Activated CD8-positive, alpha-beta memory T cell treated with anti-CD3 and anti-CD28 coated beads, Interleukin-2, amount 10 ng/mL, durations not matched to agents 7 days and 5 days (primary cell): ENCODE measurements at places on chromosomes 3 and 15.

DNA sequence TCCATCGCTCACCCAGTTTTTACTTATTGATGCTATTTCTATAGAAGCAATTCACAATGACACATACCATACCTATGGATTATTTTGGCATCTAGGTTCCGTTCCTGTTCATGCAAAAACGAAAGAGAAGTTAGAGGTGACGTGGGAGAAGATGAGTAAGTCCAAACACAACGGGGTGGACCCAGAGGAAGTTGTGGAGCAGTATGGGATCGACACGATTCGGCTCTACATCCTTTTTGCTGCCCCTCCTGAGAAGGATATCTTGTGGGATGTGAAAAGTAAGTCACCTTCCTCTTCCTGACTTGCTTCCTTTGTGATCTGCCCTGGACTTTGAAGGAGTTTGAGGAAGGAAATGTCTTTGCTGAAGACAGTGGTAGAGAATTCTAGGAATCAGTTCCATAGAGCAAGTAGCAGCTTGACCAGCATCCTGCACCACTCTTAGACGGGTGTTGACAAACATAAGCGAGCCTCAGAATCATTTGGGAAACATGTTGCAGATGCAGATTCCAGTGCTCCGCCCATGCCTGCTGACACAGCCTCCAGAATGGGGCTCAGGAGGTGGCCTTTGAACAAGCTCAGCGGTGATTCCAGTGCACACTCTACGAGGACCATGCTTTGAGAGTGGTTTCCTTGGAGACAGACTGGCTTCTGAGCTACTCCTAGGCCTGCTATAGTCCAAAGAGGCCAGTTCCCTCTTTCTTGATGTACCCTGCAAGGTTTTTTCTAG, 78.4 kb upstream of the LIMD1 start:
- DNase-seq = no peak

DNA sequence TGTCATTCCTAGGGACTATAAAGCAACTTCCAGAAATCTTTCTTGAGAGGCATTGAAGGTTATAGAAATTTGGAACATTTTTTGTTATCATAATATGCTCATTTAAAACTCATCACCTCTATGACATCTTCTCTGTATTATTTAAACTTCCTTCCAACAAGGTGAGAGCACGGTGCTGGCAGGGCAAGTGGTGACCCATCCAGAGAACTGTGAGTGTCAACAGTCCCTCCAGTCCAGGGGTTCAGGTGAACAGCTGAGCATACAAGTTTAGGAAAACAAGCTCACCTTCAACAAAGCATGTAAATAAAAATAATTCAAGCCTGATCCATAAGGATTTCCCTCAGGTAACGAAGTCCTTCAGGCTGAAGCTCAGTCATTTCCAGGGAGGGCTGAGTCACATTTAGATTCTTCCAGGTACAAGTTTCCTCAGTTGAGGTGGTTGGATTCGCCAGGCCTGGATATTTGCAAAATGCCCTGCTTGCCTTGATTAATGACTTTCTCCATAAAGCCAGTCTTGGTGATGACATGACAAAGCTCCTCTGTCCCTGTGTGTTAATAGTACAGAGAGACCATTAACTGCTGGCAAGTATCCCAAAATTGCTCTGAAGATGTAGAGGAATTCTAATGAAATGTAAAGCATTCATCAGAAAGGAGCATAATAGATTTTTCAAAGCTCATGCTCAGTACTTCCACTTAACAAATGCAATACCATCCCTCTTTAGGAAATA, 263.6 kb upstream of the GADL1 start:
- DNase-seq = no peak

DNA sequence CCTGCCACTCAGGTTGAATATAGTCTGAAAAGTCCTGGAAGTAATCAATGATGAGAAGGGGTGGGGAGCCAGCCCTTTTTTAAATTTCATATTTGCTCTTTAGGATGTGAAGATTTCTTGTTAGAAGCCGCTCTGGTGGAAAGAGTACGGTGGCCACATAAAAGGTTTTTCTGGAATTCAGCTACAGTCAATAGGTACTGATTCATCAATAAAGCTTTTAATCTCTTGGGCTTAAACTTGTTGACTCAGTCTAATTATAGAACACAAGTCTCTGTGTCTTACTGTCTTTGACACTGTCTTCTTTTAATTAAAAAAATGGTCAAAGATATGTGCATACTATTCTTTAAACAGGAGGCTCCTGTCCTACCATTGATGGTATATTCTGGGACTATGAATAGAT, 99.9 kb upstream of the TP63 start:
- no peak for DNase-seq

DNA sequence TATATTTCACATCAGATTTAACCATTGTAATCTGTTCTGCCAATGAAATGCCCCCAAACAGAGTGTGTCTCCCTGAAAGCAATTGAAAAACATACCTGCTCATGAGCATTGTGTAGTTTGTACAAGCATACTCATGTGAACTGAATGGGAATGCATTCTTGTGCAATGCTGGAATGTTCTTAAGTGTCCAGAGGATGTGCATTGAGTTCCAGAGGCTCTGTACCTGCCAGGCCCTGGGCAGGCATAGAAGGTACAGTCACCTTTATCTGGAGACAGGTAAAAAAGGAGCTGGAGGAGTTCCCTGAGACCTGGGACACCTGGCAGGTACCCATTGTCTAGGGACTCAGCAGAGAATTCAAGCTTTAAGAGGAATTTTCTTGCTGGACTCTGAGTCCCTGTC, 2.8 kb downstream of the MRAS start:
- no peak for DNase-seq

DNA sequence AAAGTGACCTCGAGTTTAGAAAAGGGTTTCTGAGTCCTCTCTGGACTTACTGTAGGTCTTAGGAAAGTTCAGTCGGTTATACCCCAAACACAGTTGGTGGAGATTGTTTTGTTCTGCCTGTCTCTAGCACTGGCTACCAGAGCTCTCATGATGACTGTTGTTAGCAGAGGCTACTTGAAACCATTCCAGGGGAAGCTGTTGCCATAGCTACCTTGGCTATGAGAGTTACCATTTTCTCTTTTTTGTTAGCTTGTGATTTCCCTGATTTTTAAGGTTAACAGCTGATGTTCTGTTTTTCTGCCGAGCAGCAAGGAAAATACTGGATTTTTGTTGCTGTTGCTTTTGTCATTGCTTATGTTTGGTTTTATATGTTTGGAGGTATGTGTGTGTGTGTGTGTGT, 26.7 kb downstream of the ABHD2 start:
- no peak for DNase-seq

- no peak for DNase-seq
These were observed 563.5 kb upstream of the TBL1XR1 start for GRCh38 chr3:177760803-177761202.

DNA sequence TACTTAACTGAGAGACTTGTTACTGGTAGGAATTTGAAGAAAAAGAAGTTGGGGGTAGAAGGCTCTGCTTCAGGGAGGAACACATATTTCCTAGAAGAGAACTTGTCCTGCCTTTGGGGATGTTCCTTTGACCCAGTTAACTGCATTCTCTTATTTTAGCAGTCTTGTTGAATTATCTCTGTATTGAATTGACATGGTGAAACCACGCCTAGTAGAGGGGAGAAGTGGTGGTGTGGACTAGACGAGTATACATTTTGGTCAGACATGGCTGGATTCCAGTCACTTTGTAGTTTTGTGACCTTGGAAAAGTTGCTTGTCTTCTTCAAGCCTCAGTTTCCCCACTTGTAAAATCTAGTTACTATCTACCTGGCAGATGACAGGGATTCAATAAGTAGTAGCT, 87.8 kb downstream of the FNDC3B start:
- DNase-seq = no peak

GRCh38 chr3:100463002-100463401, 29.4 kb upstream of the TMEM45A start:
- no peak for DNase-seq

- DNase-seq = no peak
These were observed 150.8 kb downstream of the PDZRN3 start for GRCh38 chr3:73473898-73474416.

GRCh38 chr3:13539292-13539638, 9.7 kb upstream of the FBLN2 start:
- no peak for DNase-seq

- no peak for DNase-seq
These were observed 24.0 kb downstream of the CP start for GRCh38 chr3:149197669-149198068.

- no peak for DNase-seq
These were observed 195.6 kb downstream of the UBE3A start for GRCh38 chr15:25242957-25243799.

- no peak for DNase-seq
These were observed 33.7 kb upstream of the TMC3 start for GRCh38 chr15:81407718-81408117.
